ENCODE measurements at places on chromosomes 5 and 9.

DNA sequence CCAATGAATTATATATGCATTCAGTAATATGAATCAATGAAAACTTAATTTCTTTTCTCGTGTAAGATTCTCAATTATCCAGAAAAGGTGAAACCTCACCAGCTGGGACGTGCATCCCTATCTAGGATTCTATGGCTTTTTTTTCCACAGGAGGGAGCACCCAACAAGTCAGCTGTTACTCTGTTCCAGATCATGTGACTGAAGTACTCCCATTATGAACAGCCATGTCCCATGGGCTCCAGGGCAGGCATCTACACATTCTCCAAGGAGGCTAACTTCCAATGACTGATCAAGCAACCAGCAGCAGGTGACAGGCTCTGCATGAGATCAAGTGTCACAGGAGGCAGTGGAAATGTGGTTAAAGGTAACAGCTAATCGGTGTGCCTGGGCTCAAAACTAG lies 118.8 kb downstream of the ELAVL2 start:
- DNase-seq, result no peak

GRCh38 chr5:181281984-181282316 lies 21.0 kb upstream of the TRIM52 start:
- DNase-seq, result no peak

DNA sequence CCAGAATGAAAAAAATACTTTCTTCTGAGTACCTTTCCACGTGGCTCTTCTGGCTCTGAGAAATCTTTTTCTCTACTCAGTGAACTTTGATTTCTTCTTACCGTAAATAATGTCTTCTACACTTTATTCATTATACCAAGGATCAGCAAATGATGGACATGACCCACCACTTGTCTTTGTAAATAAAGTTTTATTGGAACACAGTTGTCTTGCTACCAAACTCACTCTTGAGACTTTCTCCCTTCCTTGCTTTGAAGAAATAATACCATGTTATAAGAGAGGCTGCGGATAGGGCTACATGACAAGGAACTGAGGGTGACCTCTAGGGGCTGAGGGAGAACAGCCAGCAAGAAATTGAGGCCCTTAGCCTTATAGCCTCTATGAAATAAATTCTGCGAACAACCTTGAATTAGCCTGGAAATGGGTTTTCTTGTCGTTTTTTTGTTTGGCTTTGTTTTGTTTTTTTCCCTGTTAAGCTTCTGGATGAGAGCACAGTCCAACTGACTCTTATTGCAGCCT lies 212.5 kb downstream of the COMMD10 start:
- DNase-seq, result no peak

DNA sequence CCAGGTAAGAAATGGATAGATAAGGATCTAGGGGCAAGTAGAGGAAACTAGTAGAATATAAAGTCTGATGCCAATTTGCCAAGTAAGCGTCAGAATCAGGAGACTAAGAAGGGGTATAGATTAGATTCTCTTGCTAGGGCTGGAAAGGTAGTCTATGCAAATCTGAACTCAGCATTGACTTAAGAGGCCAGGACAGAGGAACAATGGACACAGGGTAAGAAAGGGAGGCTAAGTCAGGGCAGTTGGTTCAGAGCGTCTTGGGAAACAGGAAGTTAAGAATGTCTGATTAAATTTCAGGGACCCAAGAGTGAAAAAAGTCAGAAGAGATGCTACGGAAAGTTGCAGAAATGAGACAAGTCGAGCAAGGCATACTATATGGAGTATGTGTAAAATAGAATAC lies 263.2 kb upstream of the HAPLN1 start:
- DNase-seq, result no peak

DNA sequence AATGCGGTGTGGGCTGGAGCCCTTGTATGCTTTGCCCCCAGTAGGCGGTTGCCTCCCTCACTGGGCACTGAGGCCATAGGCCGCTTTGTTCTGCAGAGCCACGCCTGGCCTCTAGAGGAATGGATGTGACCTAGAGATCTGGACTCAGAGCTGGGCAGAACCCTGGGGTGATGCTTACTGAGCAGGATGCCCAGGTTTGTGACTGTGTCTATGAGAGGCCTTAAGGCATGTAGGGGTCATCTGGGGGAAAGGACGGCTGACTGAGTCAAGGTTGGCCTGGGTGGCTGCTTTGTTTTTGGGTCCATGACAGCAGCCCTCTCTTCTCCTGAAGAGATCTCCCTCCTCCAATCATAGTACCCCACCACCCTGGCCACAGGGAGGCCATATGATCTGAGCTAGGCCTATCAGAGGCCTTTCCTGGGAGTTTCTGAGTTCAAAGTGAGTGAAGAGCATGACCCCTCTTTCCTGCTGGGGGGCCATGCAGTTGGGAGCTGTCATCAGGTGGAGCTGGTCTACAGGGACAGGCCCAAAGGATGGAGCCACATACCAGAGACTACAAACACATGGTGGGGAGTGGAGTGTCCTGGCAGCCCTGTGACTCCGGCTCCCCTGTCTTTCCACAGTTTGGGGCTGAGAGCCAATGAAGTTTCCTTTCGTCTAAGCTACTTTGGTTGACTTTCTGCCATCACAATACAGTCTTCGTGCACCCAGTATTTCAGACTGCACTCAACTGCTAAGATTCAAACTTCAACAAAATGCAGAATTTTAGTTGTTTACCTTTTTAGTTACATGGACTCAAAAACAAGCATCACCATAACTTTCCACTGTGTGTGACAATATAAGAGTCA lies 165.4 kb downstream of the AUH start:
- DNase-seq, result no peak

DNA sequence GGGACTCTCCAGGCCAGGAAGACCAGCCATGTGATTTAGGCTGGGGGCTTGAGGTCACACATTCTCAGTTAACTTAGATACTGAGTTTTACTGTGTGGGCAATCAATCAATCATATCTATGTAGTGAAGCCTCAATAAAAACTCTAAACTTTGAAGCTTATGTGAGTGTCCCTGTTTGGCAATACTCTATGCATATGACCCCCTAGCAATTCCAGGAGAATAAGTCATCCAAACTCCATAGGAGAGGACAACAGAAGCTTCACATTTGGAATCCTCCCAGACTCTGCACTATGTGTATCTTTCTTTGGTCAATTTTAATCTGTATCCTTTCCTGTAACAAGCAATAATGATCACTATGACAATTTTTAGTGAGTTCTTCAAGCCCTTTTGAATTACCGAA lies 216.8 kb upstream of the RGMB start:
- DNase-seq, result no peak

DNA sequence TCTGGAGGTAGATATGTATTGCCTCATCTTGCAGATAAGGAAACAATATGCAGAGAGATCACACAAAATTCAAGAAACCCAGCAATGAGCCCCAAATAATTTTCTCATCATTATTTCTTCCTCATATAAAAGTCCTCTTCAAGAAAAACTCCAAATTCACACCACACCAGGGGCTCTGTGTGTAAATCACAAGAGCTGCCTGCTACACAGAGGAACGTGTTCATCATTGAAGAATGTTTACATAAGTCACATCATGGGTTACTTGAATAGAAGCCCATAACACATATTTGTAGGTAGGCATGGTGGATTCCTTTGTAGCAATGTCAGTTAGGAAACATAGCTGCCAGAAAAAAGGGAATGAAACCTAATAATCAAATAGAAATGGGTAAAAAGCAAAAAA lies 308.1 kb upstream of the TLE4 start:
- no peak for DNase-seq

DNA sequence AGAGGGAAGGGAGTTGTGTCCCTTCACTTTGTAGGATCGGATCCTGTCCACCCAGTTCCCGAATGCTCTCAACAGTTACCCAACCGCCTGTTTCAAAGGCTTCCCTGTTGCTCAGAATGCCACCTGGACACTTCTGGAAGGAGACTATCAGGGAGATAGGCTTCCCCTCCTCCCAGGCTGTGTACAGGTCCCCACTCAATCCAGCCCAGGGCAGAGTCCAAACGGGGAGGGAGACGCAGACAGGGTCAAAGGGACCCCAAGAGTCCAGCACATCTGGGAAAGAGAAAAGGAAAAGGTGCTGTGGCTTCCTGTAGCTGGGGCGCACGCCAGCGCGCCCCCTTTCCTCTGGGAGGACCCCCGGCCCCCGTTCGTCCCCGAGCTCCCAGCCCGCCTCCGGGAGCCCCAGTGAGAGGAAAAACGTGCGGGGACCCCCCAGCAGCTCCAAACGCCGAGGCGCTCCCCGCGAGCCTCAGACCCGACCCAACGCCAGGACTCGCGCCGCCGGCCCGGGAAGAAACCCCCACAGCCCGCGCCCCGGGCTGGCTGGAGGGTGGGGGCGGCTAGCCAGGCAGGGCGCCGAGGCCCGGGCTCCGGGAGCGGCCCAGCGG lies 640 bp downstream of the SURF4 start:
- no peak for DNase-seq

- DNase-seq, result no peak
These were observed 1.8 kb downstream of the CCL28 start for GRCh38 chr5:43410414-43410813.

DNA sequence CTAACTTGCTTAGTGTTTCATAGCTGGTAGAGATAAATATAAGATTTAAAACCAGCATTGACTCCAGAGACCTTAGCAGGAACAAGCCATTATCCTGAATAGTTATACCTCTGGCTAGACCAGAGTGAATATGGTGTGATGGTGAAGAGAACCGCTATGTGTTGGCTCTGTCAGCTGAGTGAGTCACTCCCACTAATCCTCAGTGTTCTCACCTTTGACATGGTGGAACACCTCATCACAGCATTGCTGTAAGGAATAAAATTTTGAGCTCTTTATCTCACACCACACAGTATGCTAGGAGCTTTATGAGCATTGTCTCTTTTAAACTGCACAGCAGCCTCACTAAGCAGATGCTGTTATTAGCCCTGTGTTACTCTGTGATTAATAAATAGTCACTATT lies 90.7 kb upstream of the DHFR start:
- no peak for DNase-seq

DNA sequence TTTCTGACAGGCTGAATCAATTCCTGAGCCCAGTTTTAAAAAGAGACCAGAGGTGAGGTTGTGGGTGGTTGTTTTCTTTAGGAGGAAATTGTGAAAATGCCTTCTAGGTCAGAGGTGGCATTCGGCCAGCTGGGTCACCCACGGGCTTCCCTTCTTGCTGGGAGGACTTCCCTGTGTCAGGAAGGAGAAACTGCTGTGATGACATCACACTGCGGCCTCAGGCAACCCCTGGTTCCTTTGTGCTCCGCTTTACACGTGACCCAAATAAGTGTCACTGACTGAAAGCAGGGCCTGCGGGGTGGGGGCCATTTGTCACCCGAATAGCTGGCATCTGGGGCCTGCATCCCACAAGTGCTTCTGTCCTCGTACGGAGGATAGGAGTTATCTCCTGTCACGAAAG lies 39.7 kb downstream of the FABP6 start:
- DNase-seq, result no peak

- DNase-seq, result no peak
These were observed 36.5 kb upstream of the GLDC start for GRCh38 chr9:6681957-6682501.
